ENCODE measurements at places on chromosomes 16 and 17.

DNA sequence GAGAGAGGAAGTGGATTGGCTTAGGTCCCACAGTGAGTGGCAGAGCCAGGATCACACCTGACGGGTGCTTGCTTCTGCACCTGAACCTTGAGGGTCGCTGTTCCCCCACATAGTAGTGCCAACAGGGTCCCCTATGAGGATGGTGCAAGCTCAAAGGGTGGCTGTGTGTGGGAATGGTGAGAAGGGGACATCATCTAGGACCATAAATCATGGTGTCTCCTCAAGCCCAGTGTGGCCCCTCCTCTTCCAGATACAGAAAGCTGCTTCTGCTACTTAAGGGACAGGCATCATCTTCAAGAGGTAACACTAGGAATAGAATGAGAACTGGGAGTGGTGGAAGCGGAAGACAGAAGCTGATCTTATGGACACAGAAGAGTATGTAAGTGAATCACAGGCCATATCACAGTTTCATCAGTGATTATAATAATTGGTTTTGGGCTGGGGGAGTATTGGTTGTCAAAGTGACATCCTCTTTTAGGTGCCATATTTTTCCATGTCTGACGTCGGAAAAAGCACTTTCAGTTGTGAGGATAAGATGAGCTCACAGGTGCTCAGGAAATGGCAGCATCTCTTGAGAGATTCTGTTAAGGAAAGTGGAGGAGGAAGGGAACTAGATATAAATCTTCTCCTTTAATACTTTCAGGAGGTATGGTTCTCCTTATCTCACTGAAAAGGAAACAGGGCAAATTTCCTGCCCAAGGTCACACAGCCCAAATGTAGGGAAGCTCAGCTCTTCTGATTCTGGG lies 83.2 kb upstream of the HNF1B start:
- DNase-seq = no peak

- DNase-seq = no peak
Measured at GRCh38 chr17:80790021-80790765, 201.4 kb upstream of the CHMP6 start.

GRCh38 chr16:49330562-49331201 lies 42.9 kb upstream of the C16orf78 start:
- no peak for DNase-seq

- peak; percentile 81 for DNase-seq
Measured at GRCh38 chr16:12573730-12574383, 229.8 kb downstream of the CPPED1 start.

- no peak for DNase-seq
Measured at GRCh38 chr17:79098282-79098867, 23.8 kb downstream of the ENGASE start.

DNA sequence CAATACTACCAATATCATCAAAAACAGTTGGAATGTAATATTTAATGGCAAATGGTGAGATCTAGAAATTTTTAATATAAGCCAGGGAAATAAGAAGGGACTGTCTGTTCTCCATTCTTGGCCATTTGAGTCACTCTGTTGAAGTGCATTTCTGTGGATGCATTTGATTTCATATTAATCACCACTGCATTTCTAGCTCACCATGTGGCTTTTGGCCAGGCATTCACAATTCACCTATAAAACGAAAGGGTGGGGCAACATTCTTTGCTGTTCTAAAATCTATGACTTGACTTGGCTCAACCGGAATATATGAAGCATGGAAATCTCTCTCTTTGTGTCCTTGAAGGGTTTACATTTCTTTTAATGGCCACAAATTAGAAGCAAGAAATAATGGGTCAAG lies 483.0 kb downstream of the SLC39A11 start:
- no peak for DNase-seq

GRCh38 chr17:35170968-35171771 lies 23.0 kb downstream of the SLC35G3 start:
- DNase-seq = no peak

GRCh38 chr17:72634621-72635020 lies 457.9 kb downstream of the SLC39A11 start:
- DNase-seq = no peak

GRCh38 chr17:40452216-40452787 lies 9.1 kb downstream of the IGFBP4 start:
- DNase-seq = no peak

- DNase-seq = peak; percentile 47
Measured at GRCh38 chr16:528111-529011, 849 bp downstream of the CAPN15 start.

DNA sequence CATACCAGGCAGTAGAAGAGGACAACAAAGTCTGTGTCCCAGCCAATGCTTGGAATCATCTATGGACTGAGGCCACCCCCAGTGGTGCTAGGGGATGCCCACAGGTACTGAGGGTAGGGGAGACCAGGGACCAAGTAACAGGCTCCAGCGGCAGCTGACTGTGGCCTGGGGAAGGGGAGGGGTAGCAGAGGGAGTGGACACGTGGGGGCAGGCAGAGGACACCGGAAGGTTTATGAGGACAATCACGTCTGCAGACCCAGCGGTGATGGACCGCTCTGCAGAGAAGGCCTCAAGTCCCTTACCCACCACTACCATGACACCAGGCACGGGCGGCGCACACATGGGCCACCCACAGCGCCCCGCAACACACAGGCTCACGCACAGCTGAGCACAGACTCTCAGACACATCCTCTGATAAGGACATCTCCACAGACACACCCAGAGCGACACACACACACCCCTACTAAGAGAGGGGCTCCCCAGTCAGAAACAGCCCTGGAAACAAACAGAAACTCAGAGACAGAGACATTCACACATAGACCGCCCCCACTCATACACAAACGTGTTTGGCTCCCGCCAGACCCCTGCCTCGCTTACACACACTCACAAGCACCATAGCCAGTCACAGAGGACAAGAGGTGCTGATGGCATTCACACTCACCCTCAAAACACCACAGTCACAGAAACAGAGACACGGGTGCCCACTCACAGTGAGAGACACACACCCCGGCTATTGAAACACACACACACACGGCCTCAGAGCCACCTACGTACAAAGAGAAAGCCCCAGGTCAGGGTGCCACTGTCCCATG lies 35.8 kb downstream of the SRCIN1 start:
- DNase-seq = no peak

- no peak for DNase-seq
Measured at GRCh38 chr16:16100631-16101030, 122.7 kb downstream of the ABCC6 start.

DNA sequence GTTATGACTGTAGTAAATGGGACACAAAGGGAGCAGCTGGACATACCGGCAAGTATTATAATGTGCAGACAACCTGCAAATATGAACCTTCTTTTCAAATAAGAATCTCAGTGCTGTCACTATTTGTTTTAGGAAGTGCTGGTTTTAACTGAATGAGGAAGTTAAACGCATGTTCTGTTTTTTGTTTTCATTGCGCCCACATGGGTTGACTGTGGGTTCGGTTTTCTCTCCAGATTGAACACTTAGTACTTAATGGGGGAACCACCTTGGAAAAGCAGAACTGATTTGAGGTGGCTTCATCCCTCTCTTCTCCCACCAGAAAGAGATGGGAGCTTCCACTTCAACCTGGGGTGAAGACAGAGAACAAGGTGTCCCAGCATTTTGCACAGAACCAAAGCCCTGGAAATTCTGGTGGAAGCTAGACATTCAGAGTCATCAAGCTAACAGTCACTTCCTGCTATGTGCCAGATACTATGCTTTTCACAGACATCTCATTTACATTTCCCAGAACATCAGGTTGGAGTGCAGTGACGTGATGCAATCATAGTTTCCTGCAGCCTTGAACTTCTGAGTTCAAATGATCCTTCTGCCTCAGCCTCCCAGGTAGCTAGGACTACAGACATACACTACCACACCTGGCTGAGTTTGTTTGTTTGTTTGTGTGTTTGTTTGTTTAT lies 149.8 kb downstream of the CDH13 start:
- DNase-seq = no peak

GRCh38 chr16:1150511-1150982 lies 2.4 kb upstream of the CACNA1H start:
- DNase-seq = no peak

GRCh38 chr17:18185391-18185790 lies 1.8 kb downstream of the ALKBH5 start:
- no peak for DNase-seq

GRCh38 chr17:14575471-14575953 lies 274.6 kb downstream of the HS3ST3B1 start:
- DNase-seq = no peak

DNA sequence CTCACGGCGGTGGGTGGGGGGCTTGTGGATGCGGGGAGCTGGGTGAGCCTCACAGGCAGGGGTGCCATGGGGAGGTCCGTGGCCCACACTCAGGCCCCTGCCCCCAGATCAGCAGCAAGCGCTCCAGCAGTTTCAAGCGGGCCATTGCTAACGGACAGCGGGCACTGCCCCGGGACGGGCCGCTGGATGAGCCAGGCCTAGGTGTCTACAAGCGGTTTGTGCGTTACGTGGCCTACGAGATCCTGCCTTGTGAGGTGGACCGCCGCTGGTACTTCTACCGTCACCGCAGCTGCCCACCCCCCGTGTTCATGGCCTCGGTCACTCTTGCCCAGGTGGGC lies 1.1 kb downstream of the RHBDL1 start:
- DNase-seq = no peak

- DNase-seq = no peak
Measured at GRCh38 chr16:63714876-63715275, 1407.0 kb downstream of the CDH11 start.

DNA sequence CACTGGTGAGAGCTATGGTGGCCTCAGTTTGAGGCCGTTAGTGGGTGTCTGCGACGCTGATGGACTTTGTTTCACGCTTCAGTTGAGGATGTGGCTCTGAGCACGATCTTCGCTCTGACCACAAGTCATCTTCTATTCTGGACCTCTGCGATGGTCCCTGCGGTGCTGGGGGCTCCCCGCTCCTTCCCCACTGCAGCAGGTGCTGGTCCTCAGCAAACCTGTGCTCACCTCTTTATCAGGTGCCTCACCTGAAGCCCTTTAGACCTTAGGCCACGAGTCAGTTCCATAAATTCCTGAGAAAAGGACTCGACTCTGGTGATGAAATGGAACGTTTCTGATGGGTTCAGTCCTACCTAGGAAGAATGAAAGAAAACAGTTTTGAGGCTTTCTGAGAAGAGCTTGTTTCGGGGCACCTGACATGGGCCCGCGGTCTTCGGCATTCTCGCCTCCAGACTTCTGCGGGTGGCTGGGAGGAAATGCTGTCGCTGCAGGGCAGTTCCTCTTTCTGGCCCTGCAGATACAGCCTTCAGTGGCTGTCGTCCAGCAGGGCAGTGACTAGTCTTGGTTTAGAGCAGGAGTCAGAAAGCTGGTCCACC lies 4.7 kb downstream of the KCTD5 start:
- DNase-seq = peak; percentile 5

GRCh38 chr17:56638591-56639051 lies 45.1 kb downstream of the NOG start:
- DNase-seq = no peak

- no peak for DNase-seq
Measured at GRCh38 chr17:38636054-38636453, 30.3 kb upstream of the SRCIN1 start.

GRCh38 chr17:82642022-82642421 lies 6.2 kb downstream of the WDR45B start:
- DNase-seq = no peak

GRCh38 chr16:9232102-9232770 lies 140.8 kb downstream of the HAPSTR1 start:
- no peak for DNase-seq

DNA sequence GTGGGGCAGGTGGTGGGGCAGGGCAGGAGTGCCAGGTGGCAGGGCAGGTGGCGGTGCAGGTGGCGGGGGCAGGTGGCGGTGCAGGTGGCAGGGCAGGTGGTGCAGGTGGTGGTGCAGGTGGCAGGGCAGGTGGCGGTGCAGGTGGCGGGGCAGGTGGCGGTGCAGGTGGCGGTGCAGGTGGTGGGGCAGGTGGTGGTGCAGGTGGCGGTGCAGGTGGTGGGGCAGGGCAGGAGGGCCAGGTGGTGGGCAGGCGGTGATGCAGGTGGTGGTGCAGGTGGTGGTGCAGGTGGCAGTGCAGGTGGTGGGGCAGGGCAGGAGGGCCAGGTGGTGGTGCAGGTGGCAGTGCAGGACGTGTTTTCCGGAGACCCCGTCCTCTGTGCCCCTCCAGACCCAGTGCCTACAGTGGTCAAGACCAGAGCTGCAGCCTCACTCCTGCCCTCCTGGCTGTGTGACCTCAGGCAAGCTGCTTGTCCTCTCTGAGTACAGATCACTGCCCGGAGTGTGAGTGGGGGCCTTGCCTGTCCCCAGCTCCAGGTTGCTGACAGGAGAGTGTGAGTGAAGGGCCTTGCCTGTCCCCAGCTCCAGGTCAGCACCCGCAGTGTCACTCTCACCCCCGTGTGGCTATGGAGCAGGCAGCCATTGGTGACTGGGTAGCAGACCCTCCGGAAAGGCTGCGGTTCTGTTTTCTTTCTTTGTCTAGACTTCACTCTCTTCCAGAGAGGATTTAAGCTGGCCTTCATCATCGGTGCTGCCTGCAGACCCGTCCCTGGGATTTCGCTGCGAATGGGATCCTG lies 16.1 kb upstream of the NPTX1 start:
- peak; percentile 60 for DNase-seq

- DNase-seq = no peak
Measured at GRCh38 chr17:15945527-15946191, 729 bp downstream of the ADORA2B start.

DNA sequence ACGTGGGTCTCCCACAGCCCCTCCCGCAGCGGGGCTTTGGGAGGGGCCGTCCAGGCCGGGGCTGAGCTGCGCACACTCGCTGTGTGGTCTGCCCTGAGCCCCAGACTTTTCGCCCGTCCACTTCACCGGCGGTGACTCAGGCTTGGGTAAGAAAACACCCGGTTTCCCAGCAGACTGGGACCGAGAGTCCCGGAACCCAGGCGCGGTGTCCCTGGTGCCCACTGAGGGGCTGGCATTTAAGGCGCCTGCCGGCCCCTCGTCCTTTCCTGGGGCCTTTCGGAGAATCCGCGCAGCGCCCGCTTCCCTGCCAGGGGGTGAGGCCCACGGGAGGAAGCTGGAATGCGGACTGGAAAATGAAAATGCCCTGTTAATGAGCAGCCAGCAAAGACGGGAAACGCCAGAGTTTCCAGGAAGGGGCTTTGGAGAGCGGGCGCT lies 100.3 kb downstream of the C16orf95 start:
- no peak for DNase-seq

GRCh38 chr17:78117027-78117981 lies 11.3 kb downstream of the TMC6 start:
- peak; percentile 87 for DNase-seq

- no peak for DNase-seq
Measured at GRCh38 chr17:71765437-71765836, 355.4 kb upstream of the SOX9 start.

- DNase-seq = no peak
Measured at GRCh38 chr16:83854420-83854819, 44.5 kb upstream of the MLYCD start.

- no peak for DNase-seq
Measured at GRCh38 chr16:69830534-69831211, 68.5 kb downstream of the WWP2 start.

DNA sequence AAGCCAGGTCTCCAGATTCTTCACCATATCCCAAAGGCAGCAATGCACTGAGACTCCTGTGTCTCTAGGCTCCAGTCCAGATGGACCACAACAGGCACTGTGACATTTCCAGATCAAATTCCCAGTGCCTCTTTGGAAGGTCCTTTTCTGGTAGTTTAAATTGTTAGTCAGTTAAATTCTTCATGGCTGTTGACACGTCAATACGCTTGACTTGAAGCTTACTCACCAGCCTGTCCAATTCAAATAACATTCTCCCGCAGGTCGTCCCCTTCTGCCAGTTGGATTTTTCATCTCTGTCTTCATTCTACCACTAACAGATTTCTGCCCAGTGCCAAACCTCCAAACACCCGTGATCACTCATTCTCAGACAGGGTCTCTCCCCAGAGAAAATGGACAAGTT lies 86.7 kb downstream of the SHISA9 start:
- DNase-seq = no peak

- DNase-seq = no peak
Measured at GRCh38 chr16:30340621-30341020, 14.5 kb downstream of the CD2BP2 start.

All from WERI-Rb-1 (cell line).